ENCODE measurements at places on chromosomes 4 and X.

DNA sequence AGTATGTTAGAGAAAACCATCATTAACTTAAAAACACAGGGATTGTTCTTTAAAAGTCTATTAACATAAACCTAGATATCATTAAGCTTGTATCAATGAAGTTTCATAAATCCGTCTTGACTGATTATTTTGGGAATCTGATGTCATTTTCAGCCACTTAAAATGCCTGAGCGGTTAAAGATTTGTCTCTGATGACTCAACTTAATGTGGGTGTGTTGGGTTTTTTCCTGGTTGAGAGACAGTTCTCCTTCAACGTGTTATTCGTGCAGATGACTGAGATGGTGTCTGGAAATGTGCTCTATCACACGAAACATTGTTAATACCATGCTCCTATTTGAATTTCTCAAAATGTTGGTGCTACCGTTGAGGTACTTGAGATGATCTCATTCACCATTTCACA lies 227.3 kb upstream of the TENM3 start:
- DNase-seq: peak; percentile 31

DNA sequence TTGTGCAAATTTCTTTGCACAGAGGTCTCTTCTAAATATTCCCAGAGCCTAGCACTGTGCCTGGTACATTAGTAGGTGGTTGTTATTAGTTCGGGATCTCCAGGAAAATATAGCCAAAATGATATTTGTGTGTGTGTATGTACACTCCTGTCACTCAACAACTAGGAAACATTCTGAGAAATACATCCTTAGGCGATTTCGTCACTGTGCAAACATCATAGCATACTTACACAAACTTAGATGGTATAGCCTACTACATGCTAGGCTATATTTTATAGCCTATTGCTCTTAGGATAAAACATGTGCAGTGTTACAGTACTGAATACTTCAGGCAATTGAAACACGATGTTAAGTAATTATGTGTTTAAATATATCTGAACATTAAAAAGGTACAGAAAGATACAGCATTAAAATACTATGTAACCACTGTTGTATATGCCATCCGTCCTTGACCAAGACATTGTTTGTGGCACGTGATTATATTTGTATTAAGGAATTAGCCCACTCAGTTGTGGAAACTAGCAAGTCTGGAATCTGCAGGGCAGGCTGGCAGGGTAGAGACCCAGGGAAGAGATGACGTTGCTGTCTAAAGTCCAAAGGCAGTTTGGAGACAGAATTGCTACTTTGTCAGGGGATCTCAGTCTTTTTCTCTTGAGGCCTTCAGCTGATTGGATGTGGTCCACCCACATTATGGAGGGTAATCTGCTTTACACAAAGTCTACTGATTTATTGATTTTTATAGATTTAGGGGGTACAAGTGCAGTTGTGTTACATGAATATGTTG lies 106.9 kb downstream of the COL4A6 start:
- DNase-seq: no peak

- no peak for DNase-seq
These were observed 81.2 kb downstream of the KLF8 start for GRCh38 chrX:56313308-56313707.

GRCh38 chrX:51144828-51145442 lies 187.7 kb upstream of the NUDT10 start:
- peak; percentile 35 for DNase-seq

GRCh38 chr4:144499777-144500176 lies 146.2 kb upstream of the HHIP start:
- DNase-seq: no peak

DNA sequence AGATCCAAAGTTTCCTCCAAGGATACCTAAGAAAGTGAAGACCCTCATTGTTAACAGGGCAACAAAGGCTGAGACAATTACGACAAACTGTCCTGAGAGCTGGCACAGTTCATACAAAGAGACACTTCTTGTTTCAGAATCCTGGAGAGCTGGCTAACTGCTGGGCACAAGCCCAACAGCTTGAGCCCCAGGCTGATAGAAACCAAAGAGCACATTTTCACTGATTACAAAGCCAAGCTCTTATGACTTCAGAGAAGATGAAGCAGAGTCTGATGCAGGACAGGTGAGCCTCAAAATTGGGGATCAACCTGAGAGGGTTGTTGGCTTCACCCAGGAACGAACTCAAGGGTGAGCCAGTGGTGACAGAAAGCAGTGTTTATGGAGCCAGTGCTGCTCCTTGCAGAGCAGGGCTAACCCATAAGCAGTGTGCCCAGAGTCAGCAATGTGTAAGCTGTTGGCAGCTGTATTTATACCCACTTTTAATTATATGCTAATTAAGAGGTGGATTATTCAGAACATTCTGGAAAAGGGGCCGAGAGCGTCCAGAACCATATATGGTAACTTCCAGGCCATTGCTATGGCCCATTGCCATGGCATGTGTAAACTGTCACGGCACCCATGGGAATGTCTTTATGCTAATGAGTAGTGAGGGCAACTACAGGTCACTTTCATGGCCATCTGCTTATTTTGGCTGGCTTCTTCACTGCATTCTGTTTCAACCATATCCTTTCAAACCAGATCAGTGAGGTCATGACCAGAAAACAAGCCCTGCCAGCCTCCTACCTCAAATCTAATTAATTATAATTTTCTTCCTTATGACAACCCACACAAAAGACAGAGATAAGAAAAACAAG lies 183.7 kb downstream of the EVC2 start:
- DNase-seq: peak; percentile 79

GRCh38 chrX:134512566-134512965 lies 52.6 kb downstream of the HPRT1 start:
- peak; percentile 82 for DNase-seq
